ENCODE measurements at places on chromosomes 2 and 18.

DNA sequence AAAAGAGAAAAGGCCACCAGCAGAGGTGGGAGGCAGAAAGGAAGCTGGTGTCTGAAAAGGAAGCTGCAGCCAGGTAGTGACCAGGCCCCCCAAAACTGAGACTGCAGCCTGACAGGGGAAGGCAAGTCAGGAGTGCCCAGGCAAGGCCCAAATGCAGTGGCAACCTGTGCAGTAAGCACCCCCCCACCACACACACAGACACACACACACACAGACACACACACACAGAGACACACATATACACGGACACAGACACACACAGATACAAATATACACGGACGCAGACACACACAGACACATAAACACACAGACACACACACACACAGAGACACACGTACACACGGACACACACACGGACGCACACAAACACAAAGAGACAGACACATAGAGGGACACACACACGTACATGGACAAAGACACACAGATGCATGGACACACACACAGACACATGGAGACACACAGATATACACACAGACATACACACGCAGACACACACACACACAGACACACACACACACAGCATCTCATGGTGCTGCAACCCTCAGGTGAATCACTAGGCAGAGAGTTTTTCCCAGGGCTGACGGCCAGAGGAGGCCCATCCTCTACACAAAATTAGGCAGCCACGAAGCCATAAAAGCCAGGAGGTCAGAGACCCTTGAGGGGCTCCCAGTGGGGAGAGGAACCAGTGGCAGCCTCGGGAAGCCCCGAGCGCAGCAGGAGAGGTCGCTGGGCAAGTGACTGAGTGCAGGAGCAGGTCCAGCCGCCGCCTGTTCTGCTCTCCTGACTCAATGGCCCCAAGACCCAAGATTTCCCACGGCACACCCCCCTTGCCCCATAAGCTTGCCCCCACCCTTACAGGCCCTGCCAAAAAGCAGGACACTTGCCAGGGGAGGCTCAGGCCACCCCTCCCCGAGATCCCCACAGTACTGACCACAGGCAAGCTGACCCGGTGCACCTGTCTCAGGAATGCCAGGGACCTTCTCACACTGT lies 6.3 kb downstream of the SDC1 start:
- no peak for DNase-seq

DNA sequence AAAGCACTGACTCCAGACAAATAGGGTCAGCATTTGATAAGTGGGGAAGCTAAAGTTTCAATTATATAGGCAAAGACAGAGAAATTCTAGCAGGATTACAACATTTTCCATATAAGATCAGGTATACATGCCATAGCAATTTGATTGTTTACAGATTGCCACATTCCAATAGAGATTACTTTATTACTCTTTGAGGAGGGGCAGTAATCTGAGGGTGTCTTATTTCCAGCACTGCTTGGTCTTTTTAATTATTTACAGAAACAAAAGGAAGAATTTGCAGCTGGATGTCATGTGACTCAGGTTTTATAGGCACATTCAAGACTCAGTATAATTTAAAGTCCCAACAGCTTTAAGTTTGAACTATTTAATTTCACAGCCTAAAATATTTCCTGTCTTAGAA lies 42.5 kb upstream of the GPR39 start:
- DNase-seq = no peak

GRCh38 chr2:2057125-2057721 lies 273.9 kb downstream of the MYT1L start:
- no peak for DNase-seq

DNA sequence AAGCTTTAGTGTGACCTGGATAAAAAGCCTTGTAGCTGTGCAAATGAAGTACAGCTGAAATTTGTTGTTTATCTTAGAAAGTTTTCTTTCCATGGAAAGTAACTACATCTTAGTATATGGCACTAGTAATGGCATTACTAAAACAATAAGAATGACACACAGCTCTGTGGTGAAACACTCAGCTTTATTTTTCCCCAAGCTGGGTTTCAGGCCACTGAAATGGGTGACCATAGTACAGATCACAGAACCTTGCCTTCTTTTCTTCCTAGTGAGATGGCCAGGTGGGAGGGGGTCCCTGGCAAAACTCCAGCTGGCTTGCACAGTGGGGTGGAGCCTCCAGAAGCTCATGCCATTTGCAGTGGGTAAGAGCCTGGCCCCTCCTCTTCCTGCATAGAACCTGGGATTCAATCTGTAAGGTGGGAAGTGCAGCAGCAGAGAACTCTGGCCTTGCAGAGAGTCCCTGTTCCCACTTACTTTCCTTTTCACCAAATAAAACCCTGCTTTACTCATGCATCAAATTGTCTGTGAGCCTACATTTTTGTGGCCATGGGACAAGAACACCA lies 17.6 kb upstream of the GRP start:
- DNase-seq = no peak

DNA sequence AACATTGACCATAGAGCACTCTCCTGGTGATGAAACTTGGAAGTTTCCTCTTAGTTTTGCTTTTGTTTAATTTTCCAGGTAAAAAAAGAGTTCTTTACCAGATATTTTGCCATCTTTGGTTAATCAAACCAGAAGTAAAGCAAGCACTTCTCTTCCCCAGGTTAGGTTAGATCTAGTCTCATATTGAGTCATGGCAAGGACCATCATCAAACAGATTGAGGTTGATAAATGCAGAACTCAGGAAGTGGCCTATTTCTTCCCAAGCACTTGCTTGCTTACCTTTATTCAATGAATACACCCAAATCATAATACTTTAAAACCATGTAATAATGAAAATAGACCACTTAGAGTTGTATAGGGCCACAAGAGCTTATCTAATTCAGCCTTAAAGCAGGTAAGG lies 23.4 kb downstream of the DNAH6 start:
- no peak for DNase-seq

DNA sequence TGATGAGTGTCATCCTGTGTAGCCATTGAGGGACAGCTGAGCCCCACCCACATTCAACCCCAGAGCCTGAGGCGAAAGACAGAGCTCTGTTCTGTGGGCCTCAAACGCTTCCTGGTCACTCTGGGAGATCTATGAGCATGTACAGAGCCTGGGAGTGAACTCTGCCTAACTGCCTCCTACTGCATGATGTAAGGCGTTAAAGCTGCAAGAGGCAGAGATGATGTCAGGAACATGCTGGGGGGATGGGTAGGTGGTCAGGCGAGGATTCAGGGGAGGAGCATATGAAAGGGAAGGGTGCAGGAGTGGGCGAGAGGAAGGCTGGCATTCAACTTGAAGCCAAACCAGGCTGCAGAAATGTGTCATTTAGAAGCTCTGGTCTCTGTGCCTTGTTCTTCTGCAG lies 181.0 kb downstream of the TFCP2L1 start:
- no peak for DNase-seq

DNA sequence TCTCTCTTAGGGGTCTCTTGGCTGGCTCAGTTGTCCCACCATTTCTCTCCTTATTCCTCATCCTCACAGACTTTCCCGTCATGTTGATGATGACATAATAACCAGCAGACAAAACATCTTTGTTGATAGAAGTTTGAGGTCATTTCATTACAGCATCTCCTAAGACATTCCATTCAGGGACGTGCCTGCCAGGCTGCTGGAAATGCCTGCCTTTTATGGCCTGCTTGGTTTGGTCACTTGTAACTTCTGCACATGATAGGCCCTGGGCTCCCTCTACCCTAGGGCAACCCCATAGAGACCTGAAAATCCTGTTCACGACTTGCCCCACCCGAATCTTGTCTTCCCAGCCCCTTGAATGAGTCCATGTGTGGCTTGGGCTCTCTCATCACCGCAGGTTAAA lies 81.7 kb downstream of the SDC1 start:
- DNase-seq = no peak

DNA sequence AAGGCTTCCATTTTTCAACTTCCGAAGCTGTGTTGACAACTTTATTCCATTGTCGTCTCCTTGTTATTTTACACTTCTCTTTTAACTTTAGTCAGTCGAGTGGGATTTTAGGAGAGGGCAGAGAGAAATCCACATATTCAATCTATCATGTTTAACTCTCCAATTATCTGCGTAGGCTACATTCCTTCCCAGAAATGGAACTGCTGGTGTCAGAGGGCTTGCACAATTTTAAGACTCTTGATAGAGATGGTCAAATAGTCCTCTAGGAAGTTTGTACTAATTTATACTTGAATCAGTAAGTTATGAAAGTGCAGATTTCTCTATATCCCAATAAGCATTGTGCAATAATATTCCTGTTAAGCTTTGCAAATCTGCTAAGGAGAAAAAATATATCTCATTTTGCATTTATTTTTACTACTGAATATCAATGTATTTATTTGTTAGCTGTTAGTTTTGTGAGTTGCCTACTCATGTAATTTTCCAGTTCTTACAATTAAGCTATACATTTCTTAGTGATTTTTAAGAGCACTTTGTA lies 95.6 kb downstream of the CYP26B1 start:
- no peak for DNase-seq

DNA sequence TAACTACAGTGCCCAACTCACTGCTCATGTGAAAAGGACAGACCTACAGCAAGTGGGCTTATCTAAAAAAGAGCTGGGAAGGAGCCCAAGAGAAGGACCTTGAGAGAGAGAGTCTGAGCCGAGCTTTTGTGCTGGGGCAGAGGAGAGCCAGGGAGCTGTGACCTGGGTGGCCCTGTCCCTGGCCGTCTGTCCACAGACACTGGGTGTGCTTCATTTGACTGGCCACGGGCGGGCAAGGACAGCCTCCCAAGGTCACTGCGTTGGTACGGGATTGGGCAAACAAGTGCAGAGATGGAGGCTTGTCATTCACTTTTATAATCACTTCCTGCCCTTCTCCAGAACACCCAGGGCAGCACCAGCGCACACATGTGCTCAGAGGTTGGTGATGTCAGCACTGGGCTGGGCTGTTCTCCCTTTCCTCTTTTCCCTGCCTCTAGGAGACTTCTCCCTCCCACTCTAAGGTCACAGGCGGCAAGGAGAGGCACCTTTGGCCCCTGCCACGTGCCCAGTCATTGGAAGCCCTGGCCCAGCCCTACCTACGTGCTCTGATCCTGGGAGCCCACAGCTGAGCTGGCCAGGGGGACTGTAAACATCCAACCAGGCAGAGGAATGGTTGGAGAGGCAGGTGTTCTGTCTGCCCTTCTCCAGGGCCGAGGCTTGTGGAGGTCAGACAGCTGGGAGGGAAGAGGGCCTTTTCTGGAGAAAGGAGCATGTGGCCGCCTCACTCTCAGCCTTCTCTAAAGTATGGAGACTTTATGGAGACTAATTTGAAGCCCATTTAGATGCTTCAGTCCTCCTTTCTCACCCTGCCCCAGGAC lies 6.4 kb upstream of the PSD4 start:
- DNase-seq = no peak

GRCh38 chr18:55658598-55658997 lies 70.6 kb upstream of the TCF4 start:
- DNase-seq = no peak

GRCh38 chr2:73982140-73982617 lies 2.5 kb upstream of the TET3 start:
- DNase-seq = no peak

- DNase-seq = no peak
Observed at GRCh38 chr2:222960126-222960525, 91.9 kb upstream of the KCNE4 start.

DNA sequence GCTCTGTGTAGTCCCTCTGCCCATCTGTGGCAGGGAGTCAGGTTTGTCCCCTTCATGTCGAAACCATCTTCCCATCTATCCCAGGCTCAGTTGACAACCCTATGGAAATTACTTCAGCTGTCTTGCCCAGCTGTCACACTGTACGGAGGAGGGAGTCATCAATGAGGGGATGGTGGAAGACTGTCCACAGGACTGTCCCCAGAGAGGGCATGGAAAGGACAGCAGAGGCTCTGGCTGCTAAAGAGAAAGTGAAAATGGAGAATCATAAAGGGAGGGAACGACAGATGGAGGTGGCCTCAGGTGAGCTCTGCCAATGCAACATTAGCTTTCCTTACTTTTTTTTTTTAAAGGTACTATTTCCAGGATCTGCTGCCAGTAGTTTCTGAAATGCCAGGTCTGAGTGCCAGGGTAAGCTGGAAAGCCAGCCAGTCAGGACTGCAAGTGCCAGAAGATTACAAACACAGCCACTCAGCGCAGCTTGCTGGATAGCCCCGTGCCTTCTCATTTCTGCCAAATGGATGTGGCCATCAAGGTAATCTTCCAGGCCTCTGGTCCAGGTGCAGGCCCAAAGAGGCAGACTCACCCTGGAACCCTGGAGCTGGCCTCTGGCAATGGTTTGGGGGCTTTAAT lies 192.8 kb downstream of the AGPS start:
- DNase-seq = no peak

DNA sequence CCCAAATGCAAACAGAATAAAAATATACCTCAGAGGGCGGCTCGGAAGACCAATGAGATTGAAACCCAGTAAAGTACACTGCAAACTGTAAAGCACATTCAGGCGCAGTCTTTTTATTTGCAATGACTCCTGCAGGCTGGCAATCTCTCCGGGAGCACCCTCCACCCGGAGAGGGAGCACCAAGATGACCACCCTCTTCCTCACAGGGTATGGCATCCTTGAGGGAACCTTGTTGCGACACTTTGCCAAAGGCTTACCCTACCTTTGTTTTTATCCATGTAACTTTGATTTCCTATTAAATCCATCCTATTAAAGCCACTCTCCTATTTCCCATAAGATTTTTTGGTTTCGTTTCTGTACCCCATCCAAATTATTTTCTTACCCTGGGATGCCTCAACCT lies 16.2 kb downstream of the CHST10 start:
- no peak for DNase-seq

- no peak for DNase-seq
Observed at GRCh38 chr2:204416236-204416635, 129.0 kb upstream of the PARD3B start.

DNA sequence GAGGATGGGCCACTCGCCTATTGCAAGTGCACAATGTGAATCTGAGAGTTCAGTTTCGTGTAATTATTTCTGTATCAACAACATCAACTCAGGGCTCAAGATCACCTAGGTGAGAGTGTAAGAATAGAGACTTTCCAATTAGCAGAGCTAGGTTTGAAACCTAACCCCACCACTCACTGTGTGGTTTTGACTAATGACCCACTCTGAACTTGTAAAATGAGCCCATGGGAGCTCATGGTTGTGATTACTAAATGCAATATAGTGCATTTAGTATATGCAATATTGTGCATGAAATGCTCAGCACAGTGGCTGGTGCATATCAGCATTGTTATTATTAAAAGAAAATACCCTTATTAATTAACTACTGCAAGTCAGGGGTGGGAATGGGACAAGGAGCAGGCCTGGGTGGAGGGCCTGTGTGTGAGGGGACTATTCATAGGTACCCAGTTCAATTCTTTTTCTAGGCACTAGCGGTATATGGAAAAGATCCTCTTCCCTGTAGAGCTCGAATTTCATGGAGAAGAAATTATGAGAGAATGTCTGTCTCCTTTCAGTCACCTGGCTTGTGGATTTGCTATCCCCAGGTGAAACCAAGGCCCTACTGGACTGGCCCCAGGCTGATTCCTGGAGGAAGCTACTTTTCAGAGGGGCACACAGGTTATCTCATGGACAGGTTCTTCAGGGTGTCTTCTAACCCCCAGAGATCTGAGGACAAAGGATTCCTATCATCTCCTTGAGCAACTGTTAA lies 169.5 kb downstream of the GFPT1 start:
- DNase-seq = no peak

- no peak for DNase-seq
Observed at GRCh38 chr2:42895791-42896135, 103.4 kb upstream of the HAAO start.

- no peak for DNase-seq
Observed at GRCh38 chr2:29808321-29808720, 113.1 kb downstream of the ALK start.

- no peak for DNase-seq
Observed at GRCh38 chr2:138495384-138495783, 6.2 kb upstream of the SPOPL start.

GRCh38 chr2:205115511-205115910 lies 566.8 kb upstream of the NRP2 start:
- no peak for DNase-seq

- no peak for DNase-seq
Observed at GRCh38 chr2:221102896-221103688, 469.0 kb downstream of the EPHA4 start.

All from bone marrow (tissue), 2 donors.